Posterior cingulate gyrus (tissue), 11 donors: ENCODE measurements at places on chromosomes 5 and 9.
A peak's percentile ranks its signal among the peaks of the same experiment; 100 is the strongest.

GRCh38 chr5:29089591-29090130 lies 2051.3 kb upstream of the CDH9 start:
- no peak for DNase-seq

DNA sequence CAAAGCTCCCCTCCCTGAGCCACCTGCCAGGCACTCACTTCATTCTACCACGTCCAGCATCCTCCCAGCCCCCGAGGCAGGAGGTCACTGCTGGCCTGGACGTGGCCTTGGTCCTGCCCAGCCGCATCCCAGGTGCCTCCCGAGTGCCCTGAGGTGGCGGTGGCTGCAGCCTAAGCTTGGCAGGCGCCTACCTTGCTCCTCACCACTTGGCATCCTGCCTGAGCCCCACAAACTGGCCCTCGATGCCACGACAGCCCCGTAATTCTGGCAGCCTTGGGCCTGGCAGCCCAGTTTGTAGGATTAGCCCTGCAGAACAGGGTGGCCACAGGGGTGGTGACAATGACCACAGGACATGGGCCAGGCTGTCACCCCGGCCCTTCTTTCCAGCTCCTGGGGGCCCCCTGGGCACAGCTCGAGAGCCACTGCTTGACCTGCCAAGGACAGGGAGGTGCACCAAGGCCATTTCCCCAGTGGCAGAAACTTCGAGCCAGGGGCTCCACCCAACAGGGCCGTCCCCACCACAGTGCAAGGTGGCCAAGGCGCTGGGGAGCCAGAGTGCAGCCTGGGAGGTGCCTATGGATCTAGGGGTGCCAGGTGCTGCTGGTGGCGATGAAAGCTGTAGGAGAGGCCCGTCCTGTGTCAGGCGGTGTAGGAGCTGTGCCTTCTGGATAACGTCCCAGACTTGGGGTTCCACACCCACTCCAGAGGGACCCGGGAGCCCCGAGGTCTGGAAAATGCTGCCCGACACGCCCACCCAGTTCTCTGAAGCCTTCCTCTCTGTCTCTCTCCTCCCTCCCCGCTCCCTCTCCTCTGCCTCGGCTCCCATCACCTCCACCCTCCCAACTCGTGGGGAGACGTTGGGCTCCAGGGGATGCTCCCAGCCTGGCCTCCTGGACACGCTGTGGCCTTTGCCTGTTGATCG lies 18.4 kb downstream of the NKD2 start:
- DNase-seq: peak; percentile 70

- no peak for DNase-seq
Measured at GRCh38 chr9:105291422-105291859, 47.0 kb downstream of the SLC44A1 start.

DNA sequence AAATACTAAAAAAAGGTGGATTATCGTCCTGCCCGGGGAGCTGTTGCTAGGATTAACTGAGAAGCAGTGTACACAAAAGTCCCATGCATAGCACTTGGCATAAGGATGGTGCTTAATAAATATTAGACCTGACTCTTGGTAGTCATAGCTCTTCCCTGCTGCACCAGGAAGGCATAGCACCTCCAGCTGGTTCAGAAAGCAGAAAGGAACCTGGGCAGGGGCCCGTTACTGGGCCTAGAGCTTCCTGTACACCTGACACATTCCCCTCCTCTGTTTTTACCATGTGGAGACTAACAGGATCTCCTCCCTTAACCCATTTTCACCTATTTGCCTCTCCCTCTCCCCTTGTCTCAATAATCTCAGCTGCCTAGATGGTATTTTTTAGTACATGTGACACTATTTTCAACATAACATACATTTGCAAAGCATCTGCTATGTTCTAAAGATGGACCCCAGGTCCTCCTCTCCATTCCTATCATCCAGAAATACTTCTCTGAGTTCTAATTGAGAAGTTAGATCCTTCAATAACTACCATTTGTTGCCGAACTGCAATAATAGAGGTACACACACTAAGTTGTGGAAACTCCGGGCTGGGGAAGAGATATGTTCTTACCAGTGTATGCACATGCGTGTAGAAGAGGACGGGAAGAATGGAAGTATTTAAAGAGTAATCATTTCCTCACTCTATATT lies 3.2 kb upstream of the ANP32B start:
- no peak for DNase-seq

DNA sequence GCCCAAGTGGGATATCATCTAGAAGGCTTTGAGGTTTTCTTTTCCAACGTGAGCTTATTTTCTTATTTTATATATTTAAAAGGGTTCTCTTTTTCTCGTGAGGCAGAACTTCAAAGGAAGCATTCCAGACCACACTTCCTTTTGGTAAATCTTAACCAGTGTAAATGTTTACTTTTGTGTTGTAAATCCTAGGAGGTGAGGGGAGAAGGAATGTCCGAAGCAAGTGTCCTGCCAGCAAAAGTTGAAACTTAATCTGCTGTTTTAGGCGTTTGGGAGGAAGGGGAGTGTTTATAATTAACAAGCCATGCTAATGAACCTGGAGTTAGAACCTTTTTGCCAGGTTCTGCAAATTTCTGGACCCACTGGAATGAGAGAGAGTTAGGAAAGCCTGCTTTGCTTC lies 37.9 kb downstream of the WWC1 start:
- DNase-seq: no peak

DNA sequence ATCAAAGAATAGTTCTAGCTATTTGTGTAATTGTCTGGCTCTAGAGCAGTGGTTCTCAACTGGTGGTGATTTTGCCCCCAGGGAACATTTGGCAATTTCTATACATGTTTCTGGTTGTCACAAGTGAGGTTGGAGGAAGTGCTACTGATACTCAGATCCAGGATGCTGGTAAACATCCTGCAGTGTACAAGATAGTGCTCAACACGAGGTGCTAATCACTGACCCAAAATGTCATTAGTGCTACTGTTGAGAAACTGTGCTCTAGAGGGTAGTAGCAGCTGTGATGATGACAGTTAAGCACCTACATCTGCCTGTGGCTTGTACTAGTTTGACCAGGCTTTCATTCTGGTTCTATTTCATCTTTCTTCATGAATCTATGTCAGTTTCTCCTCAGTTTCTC lies 22.1 kb downstream of the LRRC19 start:
- DNase-seq: no peak

- DNase-seq: no peak
Measured at GRCh38 chr5:130978475-130978874, 186.6 kb downstream of the HINT1 start.

GRCh38 chr9:81513059-81513458 lies 176.3 kb downstream of the TLE1 start:
- no peak for DNase-seq

- DNase-seq: no peak
Measured at GRCh38 chr5:87182649-87183048, 85.0 kb upstream of the RASA1 start.

DNA sequence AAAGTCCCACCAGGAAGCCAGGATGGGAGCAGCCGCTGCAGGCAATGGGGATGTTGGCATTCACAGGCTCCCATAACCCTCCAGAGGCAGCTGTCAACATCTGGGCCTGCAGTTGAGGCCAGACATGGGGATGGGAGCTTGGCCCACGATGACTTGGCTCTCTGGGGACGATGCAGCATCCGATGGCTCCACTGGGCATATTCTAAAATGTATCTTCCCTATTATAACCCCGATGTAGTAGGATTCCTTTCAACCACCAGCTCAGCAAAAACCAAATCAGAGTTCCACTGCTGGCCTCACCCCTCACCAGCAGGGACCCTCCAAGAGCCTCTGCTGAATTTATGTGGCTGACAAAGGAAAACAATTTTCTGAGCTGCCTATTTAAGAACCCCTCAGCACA lies 7.1 kb downstream of the SPRY4 start:
- DNase-seq: no peak

GRCh38 chr5:147788023-147788422 lies 5.5 kb upstream of the JAKMIP2 start:
- no peak for DNase-seq

DNA sequence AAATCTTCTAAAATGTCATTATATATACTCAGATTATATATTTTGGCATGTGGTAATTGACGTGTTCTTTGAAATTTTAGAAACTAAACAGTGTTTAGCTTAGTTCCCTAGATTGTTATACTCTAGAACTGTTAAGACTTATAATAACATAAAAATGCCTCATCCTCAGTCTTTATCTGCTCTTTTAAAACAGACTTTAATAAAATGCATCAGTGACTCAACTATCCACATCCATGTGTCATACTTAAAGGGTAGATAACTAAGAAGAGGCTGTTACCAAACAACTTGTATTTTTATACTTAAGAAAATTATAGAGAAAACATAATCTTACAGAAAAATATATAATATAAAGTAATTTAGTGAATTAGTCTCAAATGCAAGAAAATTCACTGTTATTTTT lies 15.2 kb downstream of the NFIL3 start:
- no peak for DNase-seq

- no peak for DNase-seq
Measured at GRCh38 chr9:106110483-106110882, 416.1 kb downstream of the TMEM38B start.

DNA sequence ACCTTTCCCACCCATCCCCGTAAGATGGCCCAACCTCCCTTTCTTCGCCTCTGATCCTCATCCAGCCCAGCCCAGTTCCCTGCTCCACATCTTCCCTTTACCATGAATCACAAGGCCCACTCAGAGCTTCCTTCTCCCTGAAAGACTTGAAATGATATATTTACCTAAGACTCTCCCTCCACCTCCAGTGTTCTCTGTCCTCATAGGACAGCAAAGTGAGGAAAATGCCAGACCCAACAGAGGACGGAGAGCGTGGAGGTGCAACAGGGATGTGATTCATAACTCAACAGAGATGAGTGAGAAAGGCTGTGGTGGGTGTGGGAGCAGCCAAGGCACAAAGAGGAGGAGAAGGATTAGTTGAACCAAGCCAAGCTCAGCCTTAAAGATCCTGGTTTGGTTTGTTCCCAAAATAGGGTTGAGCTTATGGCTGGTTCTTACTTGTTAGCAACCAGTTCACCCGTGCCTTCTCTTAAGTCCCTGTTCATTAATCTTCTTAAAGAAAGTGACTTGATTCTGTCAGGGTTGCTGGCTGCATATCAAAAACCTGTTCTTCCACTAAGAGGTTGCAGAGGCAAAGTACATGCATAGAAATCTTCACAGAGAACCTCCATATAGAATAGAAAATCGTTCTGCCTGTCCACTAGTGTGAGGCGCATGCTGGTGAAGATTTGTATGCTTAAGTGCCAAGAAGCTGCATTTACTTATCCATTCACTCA lies 183.2 kb downstream of the ACTL7B start:
- DNase-seq: no peak

DNA sequence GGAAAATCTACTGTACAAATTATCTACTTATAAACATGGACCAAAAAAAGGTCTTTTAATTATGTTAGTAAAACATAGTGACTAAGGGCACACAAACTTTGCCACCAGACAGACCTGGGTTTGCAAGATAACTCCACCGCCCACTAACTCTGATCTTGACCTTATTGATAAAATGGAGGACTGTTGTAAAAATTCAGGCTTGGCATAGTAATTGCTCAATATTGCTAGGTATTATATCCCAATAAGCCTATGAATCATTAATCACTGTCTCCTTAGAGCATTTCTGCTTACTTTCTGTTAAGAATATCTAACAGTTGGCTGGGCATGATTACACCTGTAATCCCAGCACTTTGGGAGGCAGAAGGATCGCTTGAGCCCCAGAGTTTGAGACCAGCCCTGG lies 3.8 kb downstream of the C9orf40 start:
- no peak for DNase-seq

DNA sequence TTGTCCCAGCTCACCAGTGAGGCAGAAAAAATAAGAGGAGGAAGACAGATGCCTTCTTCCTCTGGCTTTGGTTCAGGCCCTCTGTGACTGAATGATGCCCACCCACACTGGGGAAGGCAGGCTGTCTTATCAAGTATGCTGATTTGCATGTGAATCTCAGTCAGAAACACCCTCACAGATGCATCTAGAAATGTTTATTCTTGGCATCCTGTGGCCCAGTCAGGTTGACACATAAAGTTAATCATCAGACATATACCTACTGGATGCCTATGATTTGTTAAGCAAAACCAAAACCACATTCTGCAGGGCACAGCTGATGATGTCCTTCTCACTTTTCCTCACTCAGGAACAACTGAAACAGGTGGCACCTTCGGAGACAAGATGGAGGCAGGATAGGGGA lies 243.4 kb upstream of the KCNN2 start:
- DNase-seq: no peak

GRCh38 chr9:97864396-97864795 lies 11.4 kb downstream of the FOXE1 start:
- no peak for DNase-seq

- no peak for DNase-seq
Measured at GRCh38 chr5:58207076-58207475, 252.8 kb downstream of the PLK2 start.

- no peak for DNase-seq
Measured at GRCh38 chr9:113808391-113809358, 67.4 kb upstream of the ZNF618 start.

- DNase-seq: peak; percentile 65
Measured at GRCh38 chr5:35803191-35803651, 53.5 kb upstream of the IL7R start.

- DNase-seq: no peak
Measured at GRCh38 chr9:24817756-24818155, 272.1 kb upstream of the IZUMO3 start.

- no peak for DNase-seq
Measured at GRCh38 chr5:17227868-17228267, 10.4 kb downstream of the BASP1 start.

DNA sequence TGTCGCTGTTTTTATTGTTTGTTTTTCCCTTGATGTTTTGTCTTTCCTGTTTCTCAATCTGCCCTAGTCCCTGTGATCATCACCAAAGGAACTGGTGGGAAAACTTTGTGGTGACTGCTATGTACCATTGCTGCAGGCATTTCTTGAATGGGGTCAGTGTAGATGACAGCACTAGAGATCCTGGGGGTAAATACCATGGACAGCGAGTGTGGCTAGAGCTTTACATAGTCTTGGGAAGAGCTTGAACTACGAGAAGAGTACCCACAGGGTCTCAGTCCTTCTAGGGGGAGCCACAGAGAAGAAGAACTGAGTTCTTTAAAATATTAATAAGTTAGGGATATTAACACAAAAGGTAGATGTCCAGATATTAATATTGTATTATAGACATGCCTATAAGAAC lies 138.8 kb downstream of the PAM start:
- DNase-seq: no peak

DNA sequence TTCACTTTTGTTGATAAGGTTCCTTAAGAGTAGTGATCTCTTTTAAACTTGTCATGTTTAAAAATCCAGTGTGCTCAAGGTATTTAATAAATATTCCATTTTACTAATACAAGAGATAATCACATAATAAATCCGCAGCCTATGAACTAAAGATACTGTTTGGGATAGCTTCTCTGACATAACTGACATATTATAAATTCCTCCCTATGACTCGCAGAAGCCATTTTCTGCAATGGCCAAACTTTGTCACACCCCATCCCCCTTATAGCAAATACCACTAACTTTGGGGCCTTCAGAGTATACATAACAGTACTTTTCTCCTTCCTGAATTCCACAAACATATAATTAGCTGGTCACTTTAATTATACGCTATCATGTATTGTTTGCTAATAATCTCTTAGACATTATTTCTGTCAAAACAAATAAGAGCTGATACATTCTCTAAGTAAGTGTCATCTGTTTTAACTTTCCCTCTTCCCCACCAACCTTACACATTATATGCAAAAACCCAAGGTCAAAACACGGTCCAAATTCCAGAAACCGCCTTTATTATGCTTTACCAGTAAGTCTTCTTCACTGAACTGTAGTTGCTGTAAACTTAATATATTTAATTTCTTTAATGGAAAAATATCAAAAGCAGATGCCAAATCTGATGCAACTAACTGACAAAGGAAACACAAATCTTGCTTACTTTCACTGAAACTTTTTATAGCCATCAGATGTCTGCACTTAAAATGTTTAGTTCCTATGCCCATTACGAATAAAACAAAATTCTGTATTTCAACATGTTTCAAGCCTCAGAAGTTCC lies 971 bp downstream of the TMEM267 start:
- no peak for DNase-seq
